Stimulated activated CD4-positive, alpha-beta T cell treated with anti-CD3 and anti-CD28 coated beads, TNF-alpha, amount 100 ng/mL, for 48 hours (primary cell): ENCODE measurements at places on chromosomes 6 and 20.

- no peak for DNase-seq
These were observed 34.7 kb downstream of the MAN1A1 start for GRCh38 chr6:119314885-119315272.

GRCh38 chr6:30678964-30679726, 6.3 kb upstream of the DHX16 start:
- DNase-seq = peak; percentile 82

DNA sequence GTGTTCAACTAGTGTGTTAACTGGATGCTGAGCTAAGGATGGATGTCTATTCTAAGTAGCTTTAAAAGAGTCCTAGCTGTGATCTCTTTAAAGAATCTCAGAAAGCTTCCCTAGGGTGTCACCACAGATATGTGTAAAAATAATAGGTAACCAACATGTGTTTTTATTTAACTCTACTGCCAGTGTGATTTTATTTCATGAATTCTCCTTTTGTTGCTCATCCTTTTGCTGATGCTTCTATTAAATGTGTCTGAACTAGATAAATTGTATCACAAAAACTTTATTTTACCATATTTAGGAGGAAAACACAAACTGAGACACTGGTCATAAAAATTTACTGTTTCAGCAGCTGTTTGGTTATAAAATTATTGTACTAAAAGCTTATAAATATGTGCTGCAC, 809.4 kb upstream of the CITED2 start:
- DNase-seq = no peak

GRCh38 chr6:83867527-83868161, 8.2 kb downstream of the CYB5R4 start:
- no peak for DNase-seq
